ENCODE measurements at places on chromosomes 3 and 15. TPM values are rescaled to one million over a fixed set of nuclear protein-coding genes. Genes with fewer than 3 reads are reported as not detected.

- DNase-seq: no peak
- H3K27me3 ChIP-seq: no peaks in the 10 kb centered on the region
- no peaks in the 10 kb centered on the region for H3K36me3 ChIP-seq
Observed at GRCh38 chr15:90564051-90564450, 34.3 kb downstream of the CRTC3 start.

DNA sequence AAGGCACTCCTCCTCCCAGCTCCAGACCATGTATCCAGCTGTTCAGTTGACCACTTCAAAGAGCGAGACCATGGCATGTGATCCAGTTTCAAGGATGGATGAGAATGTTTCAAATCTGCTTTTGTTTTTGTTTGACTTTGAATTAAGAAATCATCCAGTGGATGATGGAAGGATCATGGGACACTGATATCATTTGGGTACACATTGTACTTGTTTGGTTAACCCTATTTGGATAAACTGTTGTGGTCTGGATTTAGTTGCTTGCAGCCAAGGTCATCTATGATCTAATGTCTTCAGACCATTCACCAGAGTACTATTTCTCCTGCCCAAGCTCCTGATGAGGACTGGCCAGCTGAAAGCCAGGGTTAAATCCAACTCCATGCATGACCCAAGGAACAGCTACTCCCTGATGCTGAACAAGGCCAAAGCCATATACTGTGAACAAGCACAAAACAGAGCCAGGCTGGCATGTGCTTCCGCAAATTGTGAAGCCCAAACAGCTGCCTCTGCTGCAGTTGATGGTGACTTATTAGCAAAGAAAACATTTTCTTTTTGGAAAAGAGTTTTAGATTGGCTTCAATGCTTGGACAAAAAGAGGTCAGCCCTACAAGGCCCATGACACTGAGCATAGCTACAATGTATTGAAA, 5.2 kb upstream of the ADAMTS17 start:
- H3K4me1 ChIP-seq: no peaks in the 10 kb centered on the region
- no peaks in the 10 kb centered on the region for H3K27me3 ChIP-seq
- no peaks in the 10 kb centered on the region for H3K36me3 ChIP-seq
- no peak overlapping the region for H3K27ac ChIP-seq

The BCL2A1 gene
- 5.9 TPM for total RNA-seq

The CA12 gene
- 48.4 TPM for total RNA-seq

The GADL1 gene
- 2.6 TPM for total RNA-seq

GRCh38 chr3:106707347-106707746, 669.9 kb upstream of the CCDC54 start:
- H3K27ac ChIP-seq: no peak overlapping the region
- no peaks in the 10 kb centered on the region for H3K27me3 ChIP-seq
- H3K4me3 ChIP-seq: no peak overlapping the region
- DNase-seq: no peak
- H3K4me1 ChIP-seq: no peaks in the 10 kb centered on the region
- no peaks in the 10 kb centered on the region for H3K36me3 ChIP-seq

The CADPS gene
- total RNA-seq: 33.1 TPM

- H3K4me1 ChIP-seq: no peaks in the 10 kb centered on the region
- no peaks in the 10 kb centered on the region for H3K36me3 ChIP-seq
- no peaks in the 10 kb centered on the region for H3K27me3 ChIP-seq
- no peak overlapping the region for H3K4me3 ChIP-seq
Observed at GRCh38 chr3:142857056-142857455, 31.8 kb downstream of the PCOLCE2 start.

GRCh38 chr3:149815321-149815720, 2.3 kb downstream of the RNF13 start:
- no peaks in the 10 kb centered on the region for H3K36me3 ChIP-seq
- H3K27ac ChIP-seq: no peak overlapping the region
- H3K4me1 ChIP-seq: peaks cover 4% of the 10 kb centered on the region
- peak overlapping the region; percentile 88 for H3K4me3 ChIP-seq
- DNase-seq: no peak

The CDCP1 gene
- total RNA-seq: 16.9 TPM

The TTBK2 gene
- 16.2 TPM for total RNA-seq

- no peaks in the 10 kb centered on the region for H3K4me1 ChIP-seq
- H3K27ac ChIP-seq: no peak overlapping the region
- H3K27me3 ChIP-seq: no peaks in the 10 kb centered on the region
- H3K4me3 ChIP-seq: no peak overlapping the region
- DNase-seq: peak; percentile 27
Observed at GRCh38 chr15:42331235-42331634, 28.1 kb upstream of the CAPN3 start.

DNA sequence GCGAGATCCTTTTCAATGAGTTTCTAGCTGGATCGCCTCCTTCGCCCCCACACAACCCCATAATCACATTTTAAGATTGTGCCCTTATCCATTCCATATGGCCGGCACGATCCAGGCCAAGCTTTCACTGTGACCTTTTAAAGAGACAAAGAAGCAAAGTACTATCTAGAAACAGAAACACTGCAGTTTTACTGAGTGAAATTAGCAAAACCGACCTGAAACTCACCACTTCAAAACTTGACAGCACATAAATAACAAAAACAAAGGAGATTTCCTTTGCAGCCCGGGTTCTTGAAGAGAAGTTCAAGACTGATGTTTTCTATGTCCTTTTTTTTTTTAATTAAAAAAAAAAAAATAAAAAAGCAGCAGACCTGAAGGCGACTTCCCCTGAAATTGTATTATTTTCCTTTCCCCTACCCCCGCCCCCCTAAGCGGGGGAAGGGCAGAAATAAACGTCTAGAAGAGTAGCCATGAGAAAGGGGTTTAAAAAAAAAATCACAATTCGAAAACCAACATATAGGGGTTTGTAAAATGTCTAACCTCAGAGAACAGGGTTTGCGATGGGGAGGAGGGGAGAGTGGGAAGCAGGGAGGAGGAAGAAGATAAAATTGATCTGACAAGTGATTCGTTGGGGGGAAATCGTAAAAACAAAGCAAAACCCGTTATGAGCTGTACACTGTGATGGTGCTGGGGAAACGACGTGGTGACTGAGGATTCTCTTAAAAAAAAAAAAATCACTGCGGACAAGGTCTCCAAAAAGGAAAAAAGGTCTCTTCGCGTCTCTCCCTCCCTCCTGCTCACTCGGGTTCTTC, 1.5 kb downstream of the SATB1 start:
- peak overlapping the region; percentile 81 for H3K4me3 ChIP-seq
- no peaks in the 10 kb centered on the region for H3K36me3 ChIP-seq
- H3K27me3 ChIP-seq: no peaks in the 10 kb centered on the region
- DNase-seq: peak; percentile 67

- H3K4me1 ChIP-seq: no peaks in the 10 kb centered on the region
- no peak for DNase-seq
- H3K27ac ChIP-seq: no peak overlapping the region
- H3K36me3 ChIP-seq: no peaks in the 10 kb centered on the region
- no peak overlapping the region for H3K4me3 ChIP-seq
- H3K27me3 ChIP-seq: no peaks in the 10 kb centered on the region
Observed at GRCh38 chr3:87805670-87806069, 253.1 kb downstream of the CGGBP1 start.

DNA sequence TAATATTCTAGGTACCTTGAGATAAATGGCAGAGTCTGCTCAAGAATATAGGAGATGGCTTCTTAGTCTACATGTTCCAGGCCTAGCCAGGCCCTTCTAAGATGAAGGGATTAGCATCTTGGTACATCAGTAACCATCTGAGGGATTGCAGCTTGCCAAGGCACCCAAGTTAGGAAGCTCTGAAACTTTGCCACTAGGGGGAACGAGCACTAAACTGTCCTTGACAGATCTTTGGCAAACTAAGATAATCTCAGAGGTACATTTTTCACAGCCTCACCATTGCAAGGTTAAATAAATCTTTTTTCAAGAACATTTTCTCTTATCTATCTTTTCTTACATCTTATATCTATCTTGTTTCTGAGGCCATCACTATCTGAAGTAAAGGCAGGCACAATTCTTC, 351.2 kb downstream of the RAP2B start:
- H3K4me3 ChIP-seq: no peak overlapping the region
- H3K27me3 ChIP-seq: no peaks in the 10 kb centered on the region
- H3K4me1 ChIP-seq: no peaks in the 10 kb centered on the region

The VEPH1 gene
- 34.7 TPM for total RNA-seq

The SERINC4 gene
- under 0.01 TPM for total RNA-seq

GRCh38 chr3:18501679-18502343, 76.7 kb upstream of the SATB1 start:
- no peaks in the 10 kb centered on the region for H3K4me1 ChIP-seq
- no peak for DNase-seq
- H3K27ac ChIP-seq: no peak overlapping the region
- no peak overlapping the region for H3K4me3 ChIP-seq
- H3K27me3 ChIP-seq: no peaks in the 10 kb centered on the region

The EPHB1 gene
- total RNA-seq: 0.50 TPM

DNA sequence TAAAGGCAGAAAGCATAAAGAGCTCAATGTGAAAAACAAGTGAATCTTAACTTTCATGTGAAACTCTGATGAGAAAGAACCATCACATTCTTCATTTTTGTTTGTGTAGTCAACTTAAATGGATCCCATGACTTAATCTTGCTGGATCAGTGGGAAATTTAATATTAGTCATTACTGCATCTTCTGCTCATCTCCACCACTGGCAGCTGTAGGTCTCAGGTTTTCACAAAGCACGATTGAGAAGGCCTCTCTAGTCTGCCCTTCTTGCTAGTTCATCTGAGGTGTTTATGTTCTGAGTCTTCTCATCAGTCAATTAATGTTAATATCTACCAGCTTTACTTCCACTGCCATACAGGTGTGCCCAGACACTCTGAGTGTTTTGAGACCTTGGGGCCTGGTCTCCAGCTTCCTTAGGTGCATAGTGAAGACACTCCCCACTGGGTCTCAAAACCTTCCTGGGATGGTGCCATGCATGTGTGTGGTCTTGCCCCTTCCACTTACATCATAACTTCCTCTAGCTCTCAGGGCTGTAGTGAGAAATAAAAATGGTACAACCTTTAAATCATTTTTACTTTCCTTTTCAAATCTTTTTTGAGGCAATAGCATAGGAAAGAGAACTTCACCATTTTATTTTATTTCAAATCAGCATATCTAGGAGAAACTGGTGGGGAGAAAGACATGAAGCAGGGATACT, 421.6 kb upstream of the CBLB start:
- no peaks in the 10 kb centered on the region for H3K27me3 ChIP-seq
- no peaks in the 10 kb centered on the region for H3K4me1 ChIP-seq
- no peak overlapping the region for H3K27ac ChIP-seq

DNA sequence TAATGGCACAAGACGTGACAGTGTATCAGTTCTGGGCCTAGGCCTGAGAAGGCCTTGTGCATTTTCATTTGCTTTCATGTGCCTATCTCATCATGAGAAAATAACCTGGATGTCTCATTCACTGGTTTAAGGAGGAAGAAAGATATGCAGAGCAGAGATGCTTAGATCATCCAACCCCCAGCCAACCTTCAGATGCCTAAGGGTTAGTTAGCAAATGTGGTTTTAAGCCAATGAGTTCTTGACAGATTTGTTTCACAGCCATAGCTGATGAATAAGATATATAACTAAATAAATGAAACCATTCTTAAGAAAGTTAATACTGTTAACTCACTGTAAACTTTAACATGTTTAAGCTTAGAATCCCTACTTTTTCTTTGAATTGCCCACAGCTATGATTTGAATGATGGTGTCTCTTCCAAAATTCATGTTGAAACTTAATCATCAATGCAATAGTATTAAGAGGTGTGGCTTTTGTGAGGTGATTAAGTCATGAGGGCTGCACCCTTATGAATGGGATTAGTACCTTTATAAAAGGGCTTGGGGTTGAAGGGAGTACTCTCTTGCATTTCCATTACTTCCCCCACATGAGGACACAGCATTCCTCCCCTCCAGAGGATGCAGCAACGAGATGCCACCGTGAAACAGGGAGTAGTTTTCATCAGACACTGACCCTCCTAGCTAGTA, 324.6 kb upstream of the TBC1D5 start:
- H3K27me3 ChIP-seq: no peaks in the 10 kb centered on the region
- H3K36me3 ChIP-seq: no peaks in the 10 kb centered on the region
- no peaks in the 10 kb centered on the region for H3K4me1 ChIP-seq

DNA sequence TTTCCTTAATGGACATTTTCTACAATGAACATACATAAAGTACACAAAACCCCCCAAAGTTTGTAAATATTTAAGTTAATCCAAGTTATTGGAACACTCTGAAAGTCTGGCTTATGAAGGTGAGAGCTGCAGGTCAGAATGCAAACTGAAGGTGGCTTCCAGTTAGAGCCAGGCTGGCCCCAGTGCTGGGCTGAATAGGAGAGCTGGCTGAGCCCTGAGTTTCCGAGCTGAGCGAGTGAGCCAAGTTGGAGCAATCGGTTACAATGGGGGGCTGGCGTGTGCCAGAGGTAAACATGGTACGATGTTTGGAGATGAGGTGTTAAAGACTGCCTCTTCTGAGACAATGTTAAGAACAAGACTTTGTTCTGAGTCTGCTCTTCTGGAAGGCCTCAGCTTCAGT, 230.8 kb upstream of the MCTP2 start:
- no peak overlapping the region for H3K27ac ChIP-seq

DNA sequence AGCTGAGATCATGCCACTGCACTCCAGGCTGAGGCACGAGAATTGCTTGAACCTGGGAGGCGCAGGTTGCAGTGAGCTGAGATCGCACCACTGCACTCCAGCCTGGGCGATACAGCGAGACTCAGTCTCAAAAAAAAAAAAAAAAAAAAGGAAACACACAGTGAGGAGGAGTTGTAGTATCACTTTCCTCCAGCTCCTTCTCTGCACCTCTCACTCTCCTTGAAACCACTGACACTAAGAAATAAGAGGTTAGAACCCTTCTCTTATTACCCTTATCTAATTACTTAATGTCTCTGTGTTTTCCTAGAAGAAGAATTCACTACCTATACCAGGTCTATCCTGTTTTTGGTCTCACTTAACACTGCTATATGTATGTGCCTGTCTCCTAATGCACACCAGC, 31.7 kb downstream of the RAB27A start:
- H3K4me1 ChIP-seq: no peaks in the 10 kb centered on the region
- DNase-seq: no peak
- no peaks in the 10 kb centered on the region for H3K36me3 ChIP-seq
- H3K4me3 ChIP-seq: no peak overlapping the region
- H3K27ac ChIP-seq: no peak overlapping the region
- no peaks in the 10 kb centered on the region for H3K27me3 ChIP-seq
